Hypothalamus (tissue), 51 donors: ENCODE measurements at places on chromosomes 1 and 21.

GRCh38 chr1:31135973-31136600 is 70.6 kb upstream of the PUM1 start:
- DNase-seq = no peak

- no peak for DNase-seq
Observed at GRCh38 chr21:25995278-25995677, 175.3 kb downstream of the APP start.

GRCh38 chr1:231774719-231775335 is 148.2 kb downstream of the DISC1 start:
- DNase-seq = no peak

DNA sequence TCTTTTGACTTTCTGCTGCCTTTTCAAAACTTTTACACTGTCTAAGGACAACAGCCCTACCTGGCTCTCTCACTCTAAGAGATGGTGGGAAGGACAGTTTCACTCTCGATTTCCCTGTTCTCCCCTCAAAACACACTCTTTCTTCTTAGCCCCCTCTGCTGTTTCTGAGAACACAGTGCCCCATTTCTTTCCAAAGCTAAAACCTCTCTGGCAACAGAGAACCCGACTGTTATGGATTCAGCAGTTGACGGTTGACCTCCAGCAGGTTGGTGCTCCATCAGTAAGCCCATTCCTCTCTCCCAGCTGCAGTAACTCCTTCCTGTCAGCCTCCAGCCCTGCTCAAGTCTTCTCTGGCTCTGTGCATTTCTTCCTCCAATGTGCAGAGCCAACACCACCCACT is 88.2 kb upstream of the ABCD3 start:
- DNase-seq = no peak

DNA sequence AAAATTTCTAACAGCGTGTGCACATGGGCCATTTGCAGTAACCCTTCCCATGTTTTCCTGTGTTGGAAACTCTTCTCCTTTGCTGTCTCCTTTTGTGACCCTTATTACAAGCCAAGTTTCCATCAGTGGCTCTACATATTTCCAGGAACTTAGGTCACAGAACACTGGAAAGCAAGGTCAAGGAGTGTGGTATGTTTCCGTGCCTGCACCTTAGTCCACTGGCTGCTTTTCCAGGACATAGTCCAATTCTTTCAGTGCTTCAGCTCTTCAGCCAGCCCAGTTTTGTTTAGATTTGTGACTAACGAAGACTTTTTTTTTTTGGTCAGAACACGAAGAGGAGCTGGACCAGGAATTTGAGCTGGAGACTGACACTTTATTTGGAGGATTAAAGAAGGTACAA is 33.8 kb downstream of the HHAT start:
- no peak for DNase-seq

- no peak for DNase-seq
Observed at GRCh38 chr21:16454399-16454798, 724.6 kb downstream of the USP25 start.

DNA sequence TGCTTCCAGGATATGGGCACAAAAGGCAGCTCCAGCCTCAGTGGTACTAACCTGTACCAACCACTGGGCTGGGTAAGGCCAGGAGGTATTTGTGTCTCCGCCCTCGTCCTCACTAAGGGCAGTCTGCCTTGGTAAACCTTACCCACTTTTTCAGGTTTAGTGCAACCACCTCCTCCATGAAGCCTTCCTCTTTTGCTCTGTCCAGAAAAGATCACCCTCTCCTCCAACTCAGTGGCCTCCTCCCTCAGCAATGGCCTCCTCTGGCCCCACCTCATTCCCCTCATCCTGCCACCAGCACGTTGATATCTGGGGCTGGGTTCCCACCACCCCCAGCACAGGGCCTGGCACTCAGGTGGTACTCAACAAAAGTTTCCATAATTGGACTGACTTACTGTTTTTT is 161.5 kb downstream of the GRIK3 start:
- DNase-seq = no peak

- no peak for DNase-seq
Observed at GRCh38 chr1:28526886-28527285, 21.0 kb downstream of the RCC1 start.

DNA sequence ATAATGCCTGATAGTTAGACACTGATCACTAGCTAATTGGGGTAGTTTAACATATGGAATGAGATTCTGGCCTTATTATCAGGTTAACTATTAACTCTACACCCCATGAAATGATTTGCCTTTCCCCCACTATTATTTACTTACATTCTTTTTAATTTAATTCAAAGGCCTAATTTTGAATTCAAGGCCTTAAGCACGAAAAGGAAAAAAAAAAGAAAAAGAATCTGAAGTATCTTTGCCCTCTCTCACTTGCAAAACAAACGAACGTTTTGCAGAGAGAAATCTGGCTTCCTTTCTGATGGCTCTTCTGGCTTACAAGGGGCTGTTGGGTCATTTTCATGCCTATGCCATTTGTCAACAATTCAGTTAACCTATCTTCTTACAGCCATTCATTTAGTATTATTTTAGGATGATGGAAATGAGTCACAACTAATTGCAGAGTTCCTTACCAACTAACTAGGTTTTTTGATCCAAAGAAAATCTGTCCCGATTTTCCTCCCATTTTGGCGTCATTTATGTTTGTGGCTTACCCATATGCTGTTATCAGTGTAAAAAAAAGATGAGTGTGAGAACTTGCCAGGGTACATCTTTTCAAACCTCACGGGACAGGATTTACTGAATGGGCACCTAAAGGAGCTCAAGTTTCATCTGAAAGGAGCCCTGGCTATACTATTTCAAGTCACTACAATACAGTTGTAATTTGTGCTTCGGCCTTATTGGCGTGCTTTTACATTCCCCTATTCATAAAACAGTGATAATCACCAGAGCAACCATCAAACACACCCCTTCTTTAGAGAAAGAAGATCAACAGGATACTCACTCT is 1.9 kb upstream of the ERRFI1 start:
- no peak for DNase-seq

DNA sequence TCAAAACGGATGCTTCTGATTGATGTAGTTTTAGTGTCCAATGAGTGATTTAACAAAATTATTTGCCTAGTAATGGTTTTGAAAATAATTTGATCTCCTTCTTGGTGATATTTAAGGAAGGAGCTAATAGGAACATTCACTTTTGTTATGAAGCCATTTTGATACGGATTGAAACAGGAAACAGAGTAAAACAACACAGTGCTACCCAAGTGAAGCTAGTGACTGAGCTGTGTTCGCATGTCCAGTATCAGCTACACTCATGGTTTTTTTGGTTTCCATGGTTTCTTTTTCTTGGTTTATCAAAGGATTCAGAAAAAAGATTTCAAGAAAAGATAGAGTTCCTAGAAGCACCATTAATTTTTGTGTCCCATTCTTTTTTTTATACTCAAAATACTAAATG is 40.1 kb upstream of the PLEKHO1 start:
- DNase-seq = no peak

- no peak for DNase-seq
Observed at GRCh38 chr1:182716740-182717720, 32.6 kb upstream of the RGS8 start.

DNA sequence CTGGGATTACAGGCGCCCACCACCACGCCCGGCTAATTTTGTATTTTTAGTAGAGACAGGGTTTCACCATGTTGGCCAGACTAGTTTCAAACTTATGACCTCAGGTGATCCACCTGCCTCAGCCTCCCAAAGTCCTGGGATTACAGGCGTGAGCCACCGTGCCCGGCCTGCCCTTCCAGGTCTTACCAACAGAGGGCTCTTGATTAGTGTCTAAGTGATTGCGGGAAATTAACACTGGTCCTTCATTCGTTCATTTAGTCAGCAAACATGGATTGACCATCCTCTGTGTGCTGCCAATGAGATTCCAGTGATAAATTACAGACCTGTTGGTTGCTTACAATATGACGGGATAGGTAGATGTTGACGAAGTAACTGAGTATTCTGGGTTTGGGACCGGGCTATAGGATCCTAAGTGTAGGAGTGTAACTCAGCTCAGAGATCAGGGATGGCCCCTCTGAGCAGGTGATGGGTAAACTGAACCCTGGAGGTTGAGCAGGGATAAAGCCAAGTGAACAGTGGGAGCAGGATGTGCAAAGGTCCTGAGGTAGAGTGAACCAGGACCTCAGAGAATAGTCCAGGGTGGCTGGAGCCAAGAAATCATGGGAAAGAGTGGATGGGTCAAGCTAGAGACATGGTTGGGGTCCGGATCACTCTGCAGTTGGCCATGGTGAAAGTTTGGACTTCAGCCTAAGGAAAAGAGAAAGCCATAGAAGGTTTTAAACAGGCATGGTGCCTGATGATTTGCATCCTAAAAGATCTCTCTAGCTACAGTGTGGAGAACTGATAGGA is 171.2 kb downstream of the KAZN start:
- DNase-seq = no peak

GRCh38 chr1:63324779-63325119 is 2.4 kb downstream of the FOXD3 start:
- DNase-seq = no peak

- no peak for DNase-seq
Observed at GRCh38 chr1:224635356-224635755, 19.2 kb downstream of the CNIH3 start.

GRCh38 chr1:214579183-214579582 is 23.8 kb upstream of the CENPF start:
- no peak for DNase-seq

DNA sequence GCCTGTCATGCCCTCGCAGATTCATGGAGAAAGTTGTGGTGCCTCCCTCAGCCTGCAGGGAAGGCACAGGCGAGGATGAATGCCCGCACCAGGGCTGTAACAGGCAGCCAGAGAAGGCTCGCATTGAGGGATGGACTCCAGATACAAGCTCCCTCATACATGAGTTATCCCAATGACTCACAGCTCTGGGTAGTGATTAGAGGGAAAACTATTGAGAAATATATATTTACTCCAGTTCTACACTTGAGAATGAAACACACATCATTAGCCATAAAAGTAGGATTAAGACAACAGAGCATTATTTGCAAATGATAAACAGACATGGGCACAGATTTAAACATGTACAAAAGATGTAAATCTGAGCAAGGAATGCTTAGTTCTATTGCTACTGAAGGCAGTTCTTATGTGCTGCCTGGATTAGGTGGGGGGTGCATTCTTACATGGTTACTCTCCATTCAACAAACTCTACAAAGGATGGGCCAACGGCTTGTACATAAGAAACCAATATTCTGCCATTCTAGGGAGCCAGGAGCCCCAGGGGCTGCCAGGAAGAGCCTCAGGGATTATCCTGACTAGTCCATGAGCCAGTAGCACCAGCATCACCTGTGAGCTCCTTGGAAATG is 97.9 kb downstream of the CSMD2 start:
- DNase-seq = no peak

DNA sequence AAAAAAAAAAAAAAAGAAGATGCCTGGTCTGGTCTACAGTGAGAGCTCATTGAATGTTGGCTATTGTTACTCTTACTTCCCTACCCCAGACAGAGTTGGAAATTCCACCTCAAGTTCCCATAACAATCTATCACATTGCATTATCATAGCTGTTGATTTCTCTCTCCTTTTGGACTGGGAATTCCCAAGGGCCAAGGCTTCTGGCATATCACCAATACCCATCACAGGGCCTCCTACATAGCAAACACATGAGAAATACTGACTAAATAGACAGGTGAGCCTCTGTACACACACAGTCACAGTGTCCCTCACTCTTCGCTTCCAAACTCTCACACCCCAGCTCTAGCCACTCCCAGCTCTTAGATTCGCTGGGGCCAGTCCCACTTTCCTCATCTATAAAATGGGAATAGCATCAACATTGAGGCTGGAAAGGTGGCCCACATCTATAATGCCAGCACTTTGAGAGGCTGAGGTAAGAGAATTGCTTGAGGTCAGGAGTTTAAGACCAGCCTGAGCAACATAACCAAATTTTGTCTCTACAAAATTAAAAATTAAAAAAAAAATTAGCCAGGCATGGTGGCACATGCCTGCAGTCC is 6.4 kb downstream of the PTAFR start:
- no peak for DNase-seq

- no peak for DNase-seq
Observed at GRCh38 chr1:167605576-167605975, 24.5 kb upstream of the RCSD1 start.

GRCh38 chr21:37378700-37379139 is 12.1 kb downstream of the DYRK1A start:
- DNase-seq = no peak

DNA sequence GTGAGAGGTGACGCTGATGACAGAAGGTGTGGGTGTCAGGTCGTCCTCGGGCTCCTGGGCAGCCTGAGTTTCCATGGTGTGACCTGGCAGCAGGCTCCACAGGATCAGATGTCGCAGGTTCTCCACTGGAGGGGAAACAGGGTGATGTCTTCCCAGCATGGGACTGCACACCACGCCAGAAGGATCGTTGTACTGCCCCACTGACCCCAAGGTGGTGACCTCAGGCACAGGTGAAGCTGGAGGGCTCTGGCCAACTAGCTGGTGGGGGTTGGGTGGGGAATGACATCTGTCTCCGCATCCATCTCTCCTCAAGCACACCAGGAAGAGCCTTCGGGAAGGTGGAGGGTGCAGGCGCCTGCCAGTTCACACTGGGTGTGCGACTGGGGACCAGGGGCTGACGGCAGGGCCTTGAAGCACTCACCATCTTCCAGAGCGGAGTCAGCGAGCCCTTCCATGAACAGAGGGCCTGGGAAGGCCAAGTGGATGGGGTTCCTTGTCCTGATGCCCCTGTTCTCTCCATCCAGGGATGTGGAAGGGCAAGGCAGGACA is 19.4 kb downstream of the LRRC71 start:
- DNase-seq = no peak

- no peak for DNase-seq
Observed at GRCh38 chr1:179599623-179600249, 8.1 kb downstream of the TDRD5 start.

GRCh38 chr21:39454949-39455668 is 3.3 kb downstream of the SH3BGR start:
- no peak for DNase-seq

- DNase-seq = no peak
Observed at GRCh38 chr21:44628707-44629391, 2.0 kb downstream of the KRTAP10-9 start.

DNA sequence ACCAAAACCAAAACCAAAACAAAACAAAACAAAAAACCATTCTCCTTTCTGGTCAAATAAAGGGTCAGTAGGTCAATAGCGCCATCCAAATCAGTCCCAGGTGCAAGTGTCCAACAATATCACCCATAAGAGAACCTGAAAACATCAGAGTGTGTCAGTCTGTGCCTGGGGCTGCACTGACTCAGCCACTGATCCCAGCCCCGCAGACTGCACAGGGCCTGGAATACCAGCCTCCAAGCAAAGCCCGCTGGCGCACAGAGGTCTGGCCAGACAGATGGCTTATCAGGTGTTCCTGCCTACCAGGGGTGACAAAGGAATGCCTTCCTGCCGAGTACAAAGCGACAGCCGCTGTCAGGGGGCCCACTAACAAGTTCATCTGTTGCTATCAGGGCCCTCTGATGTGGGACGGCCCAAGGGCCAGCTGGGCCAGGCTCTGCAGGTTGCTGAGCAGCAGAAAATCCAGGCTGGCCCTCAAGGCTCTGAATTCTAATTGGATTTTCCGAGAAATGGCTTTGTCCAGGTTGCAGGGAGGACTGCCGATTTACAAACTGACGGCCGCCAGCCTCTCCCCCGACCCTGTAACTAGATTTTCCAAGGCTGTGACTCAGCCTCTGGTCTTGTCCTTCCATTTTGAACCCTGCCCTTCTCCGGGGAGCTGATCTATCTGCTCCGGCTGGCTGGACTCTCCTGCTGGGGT is 13.7 kb upstream of the TMEM51 start:
- DNase-seq = no peak
